ENCODE measurements at places on chromosomes 5 and 9.

DNA sequence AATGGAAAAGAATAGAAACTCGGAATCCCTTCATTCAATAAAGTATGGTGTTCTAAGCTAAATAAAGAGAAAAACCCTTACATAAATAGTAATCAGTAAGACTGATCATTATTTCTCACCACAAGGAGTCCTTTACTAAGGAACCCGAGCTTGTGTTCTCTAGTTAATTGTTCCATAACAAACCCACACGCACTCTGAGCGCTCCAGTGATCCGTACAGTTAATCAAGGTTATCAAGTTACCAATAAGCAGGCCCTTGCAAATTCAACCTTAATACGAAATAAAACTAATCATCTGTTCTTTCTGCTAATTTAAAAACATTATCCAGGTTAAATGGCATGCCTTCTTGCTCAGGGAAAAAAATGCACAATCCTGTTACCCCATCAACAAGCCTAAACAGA, 224.4 kb downstream of the FRMD3 start:
- DNase-seq = no peak

GRCh38 chr5:33257807-33258429, 182.8 kb upstream of the TARS1 start:
- DNase-seq = no peak

GRCh38 chr9:125043148-125043547, 100.2 kb downstream of the SCAI start:
- no peak for DNase-seq

GRCh38 chr9:92713528-92713927, 43.6 kb upstream of the IPPK start:
- DNase-seq = no peak

DNA sequence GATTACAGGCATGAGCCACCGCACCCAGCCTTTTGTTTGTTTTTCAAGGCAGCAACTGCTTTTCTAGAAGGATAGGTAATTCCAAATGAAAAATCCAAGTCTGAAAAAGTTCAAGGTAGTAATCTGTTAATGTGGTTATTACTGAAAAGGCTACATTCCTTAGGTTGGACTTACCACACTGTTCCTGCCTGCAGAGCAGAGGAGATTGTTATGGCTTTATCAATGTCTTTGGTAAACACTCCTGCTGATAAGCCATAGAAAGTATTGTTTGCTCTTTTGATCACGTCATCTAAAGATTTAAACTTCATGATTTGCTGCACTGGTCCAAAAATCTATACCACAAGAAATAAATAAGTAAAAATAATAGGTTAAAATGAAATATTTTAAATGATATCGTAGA, 43.4 kb downstream of the ALDH1A1 start:
- DNase-seq = no peak

DNA sequence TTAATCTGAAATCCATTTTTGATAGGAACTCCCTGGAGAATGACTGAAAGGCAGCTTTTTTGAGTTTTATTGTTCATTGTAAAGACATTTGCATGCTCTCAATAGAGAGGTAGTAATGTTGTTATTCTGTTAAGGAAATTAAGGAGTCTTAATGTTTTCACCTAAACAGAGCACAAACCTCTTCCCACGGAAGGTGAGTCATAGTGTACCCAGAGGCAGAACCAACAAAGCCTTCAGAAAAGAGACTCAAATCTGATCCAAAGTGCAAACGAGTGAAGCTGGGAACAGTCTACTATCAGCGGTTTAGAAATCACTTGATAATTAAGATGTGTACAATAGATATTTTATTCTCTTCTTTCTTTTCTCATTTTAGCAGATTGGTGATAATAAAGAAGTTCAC, 470.5 kb downstream of the PLK2 start:
- no peak for DNase-seq

DNA sequence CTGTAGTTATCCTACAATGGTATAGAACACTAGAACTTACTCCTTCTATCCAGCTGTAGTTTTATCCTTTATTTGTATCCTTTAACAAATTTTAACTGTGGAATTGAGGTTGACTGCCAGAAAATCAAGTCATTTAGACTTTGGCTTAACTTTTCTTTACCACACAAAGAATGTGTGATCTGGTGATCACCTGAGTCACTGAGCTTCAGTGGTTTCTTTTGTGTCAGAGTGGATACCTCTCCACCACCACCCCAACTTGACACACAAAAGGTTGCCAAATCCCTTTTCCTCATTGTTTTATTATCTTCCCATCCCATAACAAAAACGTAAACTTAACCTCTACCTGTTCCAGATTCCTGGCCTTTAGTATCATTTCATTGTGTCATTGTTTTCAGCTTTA, 5.5 kb downstream of the OTULIN start:
- DNase-seq = no peak

DNA sequence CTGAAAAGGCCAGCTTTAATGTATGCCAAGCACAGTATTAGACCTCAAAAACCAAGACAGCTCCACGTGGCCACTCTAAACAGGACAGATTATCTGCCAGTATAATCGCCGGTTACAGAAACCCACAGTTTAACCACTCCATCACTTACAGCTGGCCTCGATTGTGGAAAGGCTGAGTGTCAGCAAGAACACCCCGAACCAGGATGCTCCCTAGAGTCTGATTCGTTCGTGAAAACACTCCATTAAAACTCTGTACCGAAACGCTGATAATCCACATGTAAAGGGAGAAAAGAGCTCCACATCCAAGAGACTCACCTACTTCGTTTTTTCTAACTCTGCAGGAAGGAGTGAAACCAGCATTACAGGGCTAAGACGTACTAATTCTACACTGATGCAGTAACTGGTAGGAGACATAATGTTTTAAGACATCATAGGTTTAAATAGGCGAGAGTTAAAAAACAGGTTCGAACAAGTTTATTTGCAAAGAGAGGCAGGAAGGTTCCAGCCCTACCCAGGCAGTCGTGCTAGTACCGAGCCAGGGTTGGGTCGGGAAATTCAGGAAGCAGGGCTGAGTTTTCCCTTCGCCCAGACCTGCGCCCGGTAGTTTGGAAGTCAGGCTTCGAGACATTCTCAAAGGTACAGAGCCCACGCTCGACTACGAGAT, 949 bp downstream of the SERINC5 start:
- peak; percentile 15 for DNase-seq

- no peak for DNase-seq
Measured at GRCh38 chr9:111683392-111683791, 22.0 kb downstream of the GNG10 start.

DNA sequence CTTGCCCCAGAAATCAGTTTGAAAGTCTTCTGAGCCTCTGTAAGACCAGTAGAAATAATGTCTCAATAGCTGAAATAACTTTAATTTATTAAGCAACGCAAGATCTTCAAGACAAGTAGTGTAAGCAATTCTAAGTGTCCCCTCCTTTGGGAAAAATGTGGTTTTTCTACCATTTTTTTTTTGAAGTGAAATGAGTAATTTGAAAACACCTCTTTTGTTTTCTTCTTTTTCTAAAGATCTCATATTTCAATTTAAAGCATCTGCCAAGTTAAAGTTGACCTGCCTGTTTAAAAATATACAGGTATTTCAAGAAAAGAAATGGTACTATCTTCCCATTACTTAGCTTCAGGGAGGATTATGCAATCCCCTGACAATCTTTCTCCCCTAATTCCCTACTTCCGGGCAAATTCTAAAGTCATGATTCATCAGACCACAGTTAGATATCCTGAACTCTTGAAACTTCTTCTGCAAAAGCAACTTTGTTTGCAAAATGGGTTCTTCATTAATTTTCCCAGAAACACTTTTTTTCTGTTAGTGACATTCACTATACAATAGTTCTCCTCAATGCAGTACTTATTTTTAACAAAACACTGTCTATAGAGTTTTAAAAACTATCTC, 7.8 kb upstream of the ANXA1 start:
- DNase-seq = peak; percentile 78

GRCh38 chr5:124034963-124035362, 523.0 kb downstream of the CSNK1G3 start:
- DNase-seq = no peak

DNA sequence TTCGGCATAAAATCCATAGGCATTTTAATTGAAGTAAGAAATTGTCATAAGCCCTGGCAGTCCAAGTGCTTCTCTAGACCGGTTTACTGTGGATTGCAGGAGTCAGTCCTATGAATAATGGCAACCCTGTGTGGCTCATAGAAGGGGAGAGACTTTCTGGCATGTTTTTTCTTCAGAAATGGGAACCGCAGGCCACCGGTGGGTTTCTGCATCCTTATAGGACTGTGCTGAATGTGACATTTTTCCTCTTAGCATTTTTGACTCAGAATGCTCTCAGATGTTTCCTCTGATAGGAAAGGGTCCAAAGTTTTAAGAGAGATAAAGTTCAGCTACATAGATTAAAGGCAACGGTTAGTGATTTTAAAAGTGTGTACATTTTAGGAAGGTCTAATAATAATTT, 6.3 kb downstream of the DAPK1 start:
- DNase-seq = no peak

GRCh38 chr5:67857502-67857901, 358.1 kb upstream of the PIK3R1 start:
- no peak for DNase-seq

DNA sequence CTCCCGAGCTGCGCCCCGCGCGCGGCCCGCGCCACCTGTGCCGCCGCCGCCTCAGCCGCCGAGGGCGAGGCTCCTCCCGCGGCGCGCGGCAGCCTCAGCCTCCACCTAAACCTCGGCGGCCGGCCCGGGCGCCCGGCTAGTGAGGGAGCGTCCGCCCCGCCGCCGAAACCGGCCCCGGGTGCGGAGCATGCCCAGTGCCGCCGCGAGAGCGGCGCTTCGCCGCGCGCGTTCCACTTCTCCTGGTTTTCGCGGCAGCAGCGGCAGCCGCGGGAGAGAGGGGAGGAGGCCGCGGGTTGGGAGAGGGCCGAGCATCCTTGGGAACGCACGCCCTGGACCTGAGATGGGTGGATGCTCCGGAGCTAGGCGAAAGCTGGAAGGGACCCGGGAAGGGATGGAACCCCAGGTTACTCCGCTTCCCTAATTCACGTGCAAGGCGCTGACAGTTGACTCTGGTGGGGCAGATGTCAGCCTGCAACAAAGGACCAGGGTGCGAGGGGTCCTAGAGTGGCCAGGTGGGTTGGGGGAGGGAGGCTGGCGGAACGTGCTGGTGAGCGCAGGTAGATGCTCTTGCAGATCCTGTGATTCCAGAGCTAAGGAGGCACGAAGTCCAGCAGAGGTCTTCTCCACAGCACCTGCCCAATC, at the start of gene CTNND2:
Gene CTNND2 (minus strand): TSS at position 182 of the 642 bp plus-strand sequence. CDS start 593 bp downstream, outside the sequence.
- no peak for DNase-seq

DNA sequence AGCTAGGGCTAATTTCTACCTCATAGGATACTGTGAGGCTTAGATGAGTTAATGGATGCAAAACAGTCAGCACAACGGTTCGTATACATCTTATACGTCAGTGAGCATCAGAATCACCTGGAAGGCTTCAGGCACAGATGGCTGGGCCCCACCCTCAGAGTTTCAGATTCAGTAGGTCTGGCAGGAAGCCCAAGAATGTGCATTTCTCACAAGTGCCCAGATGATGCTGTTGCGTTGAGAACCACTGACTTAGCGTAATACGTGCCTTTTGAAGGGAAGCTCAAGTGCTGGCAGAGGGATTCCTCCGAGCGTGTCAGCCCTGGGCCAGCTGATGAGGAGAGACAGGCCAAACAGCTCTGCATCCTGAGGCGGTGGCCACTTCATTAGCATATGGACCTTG, 117.1 kb upstream of the WWC1 start:
- DNase-seq = no peak

DNA sequence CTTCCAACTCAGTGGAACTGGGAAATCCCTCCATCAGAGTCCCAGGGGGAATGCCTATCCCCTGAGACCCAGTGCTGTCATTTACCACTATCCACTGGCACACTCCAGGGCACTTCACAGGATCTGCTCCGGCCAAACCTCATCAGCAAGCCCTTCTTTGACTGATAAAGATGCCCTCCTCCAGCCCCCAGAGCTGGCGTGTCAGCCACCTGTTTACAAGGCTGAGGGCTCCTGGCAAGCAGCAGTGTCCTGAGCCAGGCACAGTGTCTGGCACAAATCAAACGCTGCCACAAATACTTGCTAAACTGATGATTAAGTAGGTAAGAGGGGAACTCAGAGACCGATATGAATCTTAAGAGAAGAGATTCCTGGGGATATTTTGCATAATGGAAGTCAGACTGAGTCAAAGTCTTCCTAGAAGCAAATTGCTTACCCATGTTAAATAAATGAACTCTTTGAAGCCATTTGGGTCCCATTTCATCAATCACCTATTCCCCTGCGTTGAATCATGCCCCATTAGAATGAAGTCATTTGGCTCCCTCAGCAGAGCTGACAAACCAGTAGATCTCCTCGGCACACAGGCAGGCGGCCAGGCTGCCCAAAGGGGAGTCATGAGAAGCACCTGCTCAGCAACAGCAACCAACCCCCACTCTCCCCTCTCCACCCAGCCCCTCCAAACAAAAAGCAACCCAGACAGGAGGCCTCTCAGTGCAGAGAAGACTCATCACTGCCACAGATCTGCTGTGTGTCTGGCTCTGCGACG, 97.4 kb downstream of the CDK5RAP2 start:
- DNase-seq = no peak

DNA sequence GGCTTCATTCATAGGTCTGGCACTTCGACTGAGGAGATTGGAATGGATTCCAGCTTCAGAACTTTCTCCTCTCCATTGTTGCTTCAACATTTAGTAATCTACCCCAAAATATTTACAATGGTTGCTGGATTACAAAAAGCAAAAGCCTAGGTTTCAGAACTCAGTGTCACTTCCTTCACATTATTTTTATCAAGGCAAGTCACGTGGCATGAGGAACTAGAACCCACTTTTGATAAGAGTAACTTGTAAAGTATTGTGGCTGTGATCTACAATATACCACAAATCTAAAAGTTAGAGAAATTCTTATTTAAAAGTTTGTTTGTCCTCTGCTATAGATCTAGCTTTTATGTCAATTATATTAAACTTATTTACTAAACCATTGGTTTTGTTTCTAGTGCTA, 39.7 kb upstream of the ANKDD1B start:
- no peak for DNase-seq

DNA sequence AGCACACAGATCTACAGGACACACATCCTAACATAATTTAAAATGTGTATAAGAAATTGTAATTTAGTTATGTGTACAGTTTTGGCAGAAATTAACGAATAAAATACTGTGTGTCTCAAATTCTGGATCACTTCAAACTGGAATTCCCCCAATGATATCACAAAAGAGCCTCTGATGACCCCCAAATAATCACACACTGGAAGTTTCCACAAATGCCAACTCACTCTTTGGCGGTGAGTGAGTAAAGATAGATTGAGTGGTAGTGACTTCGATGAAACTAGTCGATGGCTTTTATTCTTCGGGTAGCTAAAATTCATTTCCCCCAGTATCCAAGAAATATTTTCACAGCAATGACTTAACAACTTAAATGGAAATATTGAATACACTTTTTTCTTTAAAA, 2.2 kb downstream of the ZNF366 start:
- DNase-seq = no peak

- peak; percentile 78 for DNase-seq
Measured at GRCh38 chr5:61275841-61276240, 56.2 kb upstream of the ZSWIM6 start.

- no peak for DNase-seq
Measured at GRCh38 chr9:102845827-102846371, 149.2 kb upstream of the CYLC2 start.
